Activated CD4-positive, alpha-beta memory T cell treated with anti-CD3 and anti-CD28 coated beads for 36 hours (primary cell): ENCODE measurements at places on chromosomes 4 and X. TPM values are rescaled to one million over a fixed set of nuclear protein-coding genes. Genes with fewer than 3 reads are reported as not detected.

GRCh38 chrX:46793386-46794143 is 34.6 kb upstream of the SLC9A7 start:
- DNase-seq: no peak

DNA sequence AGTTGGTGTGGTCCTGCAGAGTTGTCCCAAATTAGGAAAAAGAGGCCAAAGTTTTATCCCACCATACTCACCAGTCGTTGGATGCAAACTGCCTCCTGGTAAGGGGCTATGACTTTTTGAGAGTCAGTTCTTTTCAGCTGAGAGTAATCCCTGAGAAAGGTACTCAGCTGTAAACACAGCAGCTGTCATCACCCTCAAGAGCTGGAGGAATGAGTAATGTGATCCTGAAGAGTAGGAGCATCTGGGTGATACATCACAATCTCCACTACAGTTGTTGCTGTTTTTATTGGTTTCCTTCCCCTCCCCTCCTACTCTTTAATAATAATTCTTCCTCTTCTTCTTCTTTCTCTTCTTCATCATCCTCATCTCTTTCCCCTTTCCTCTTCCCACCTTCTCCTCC is 5.7 kb downstream of the MAGEE1 start:
- DNase-seq: no peak

DNA sequence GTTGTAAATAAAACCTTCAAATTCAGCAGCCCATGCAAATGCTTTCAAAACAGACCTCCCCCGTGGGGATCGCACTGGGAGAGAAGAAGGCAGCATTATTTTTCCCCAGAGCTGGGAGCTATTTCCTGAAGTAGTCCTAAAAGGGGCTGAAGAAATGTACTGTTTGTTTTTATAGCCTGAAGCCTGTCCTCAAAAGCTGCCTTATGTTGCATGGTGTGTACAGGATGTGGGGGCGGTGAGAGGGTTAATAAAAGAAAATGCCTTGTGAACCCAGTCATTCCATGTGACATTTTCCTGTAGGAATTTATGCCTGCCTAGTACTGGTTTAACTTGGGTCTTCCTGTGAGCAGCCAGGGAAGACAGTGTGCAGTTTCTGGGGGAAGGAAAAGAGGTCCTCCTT is 144.1 kb downstream of the SOWAHB start:
- DNase-seq: no peak

GRCh38 chr4:102139932-102140331 is 205.3 kb downstream of the SLC39A8 start:
- DNase-seq: no peak

- DNase-seq: peak; percentile 39
These were observed 6.8 kb upstream of the CLCN5 start for GRCh38 chrX:49915361-49916222.

DNA sequence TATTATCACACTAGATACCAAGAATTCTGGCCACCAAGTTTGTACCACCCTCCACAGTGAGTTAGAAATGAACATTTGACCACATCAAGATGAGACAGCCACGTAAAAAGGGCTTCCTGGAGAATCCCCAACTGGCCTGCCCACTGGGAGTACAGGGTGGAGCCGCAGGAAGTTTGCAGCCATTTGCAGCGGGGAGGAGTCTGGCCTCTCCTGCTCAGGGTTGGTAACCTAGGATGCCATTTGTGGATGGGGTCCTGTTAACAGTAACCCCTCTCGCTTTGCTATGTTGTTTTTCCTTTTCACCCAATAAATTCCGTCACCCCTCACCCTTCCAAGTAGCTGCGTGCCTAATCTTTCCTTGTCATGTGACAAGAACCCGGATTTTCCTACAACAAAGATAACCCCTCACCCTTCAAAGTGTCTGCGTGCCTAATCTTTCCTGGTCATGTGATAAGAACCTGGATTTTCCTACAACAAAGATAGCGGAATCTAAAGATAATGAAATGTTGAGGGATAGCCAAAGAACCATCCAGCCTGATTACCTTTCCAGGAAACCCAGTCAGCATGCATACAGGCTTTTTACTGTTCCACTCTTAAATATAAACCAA is 245.4 kb downstream of the NAF1 start:
- no peak for DNase-seq

GRCh38 chrX:135522132-135522530 is 1.7 kb downstream of the INTS6L start:
- no peak for DNase-seq

DNA sequence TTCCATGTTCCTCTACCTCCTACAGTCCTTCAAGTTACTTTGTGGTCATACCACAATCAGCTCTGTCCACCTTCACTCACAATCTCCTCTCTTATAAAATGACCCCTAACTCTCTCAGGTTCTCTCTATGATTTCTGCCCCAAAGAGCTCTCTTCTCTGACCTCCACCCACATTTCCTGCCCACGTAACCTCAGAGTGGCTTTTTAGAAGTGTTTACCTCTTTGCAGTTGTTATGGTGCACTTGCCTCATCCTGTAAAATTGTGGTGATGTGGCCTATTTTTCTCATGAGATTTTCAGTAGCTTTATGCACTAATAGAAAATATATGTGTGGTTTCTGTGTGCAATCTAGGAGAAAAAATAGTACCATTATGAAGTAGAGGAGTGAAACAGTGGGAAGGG is 215.8 kb downstream of the PACRGL start:
- peak; percentile 9 for DNase-seq

- DNase-seq: peak; percentile 79
These were observed 689 bp upstream of the OGT start for GRCh38 chrX:71532078-71532752.

GRCh38 chr4:1983053-1983845 is 25.5 kb downstream of the NELFA start:
- DNase-seq: no peak

DNA sequence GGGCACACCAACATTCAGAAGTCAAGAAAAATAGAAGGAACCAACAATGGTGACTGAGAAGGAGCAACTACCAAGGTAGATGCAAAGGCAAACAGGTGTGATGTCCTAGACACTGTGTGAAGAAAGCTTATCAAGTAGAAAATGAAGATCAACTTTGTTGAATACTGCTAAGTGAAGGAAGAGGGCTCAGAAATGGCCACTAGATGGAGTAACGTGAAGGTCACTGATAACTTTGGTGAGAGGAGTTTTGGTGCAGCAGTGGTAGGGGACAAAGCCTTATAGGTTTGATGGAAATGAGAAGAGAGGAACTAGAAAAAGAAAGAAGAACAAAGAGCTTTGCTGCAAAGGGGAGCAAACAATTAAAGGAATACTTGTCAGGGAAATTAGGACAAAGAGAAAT is 23.5 kb downstream of the OTC start:
- DNase-seq: no peak

- peak; percentile 33 for DNase-seq
These were observed 22.2 kb downstream of the DTHD1 start for GRCh38 chr4:36303426-36304137.

GRCh38 chrX:129653971-129654651 is 645 bp downstream of the APLN start:
- peak; percentile 16 for DNase-seq

DNA sequence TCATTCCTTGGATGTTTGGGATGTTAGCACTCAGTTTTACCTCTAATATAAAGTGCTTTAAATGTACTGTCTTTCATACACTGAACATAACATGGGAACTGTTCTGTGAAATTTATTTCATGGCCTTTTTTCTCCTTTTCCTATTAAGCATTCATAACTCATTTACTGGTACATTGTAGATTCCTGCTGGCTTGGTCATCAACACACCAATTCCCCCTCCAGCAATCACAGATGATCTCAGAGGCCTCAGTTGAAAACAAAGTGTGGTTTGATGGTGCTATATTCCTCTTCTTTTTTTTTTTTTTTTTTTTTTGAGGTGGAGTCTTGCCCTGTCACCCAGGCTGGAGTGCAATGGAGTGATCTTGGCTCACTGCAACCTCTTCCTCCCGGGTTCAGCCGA is 61.9 kb upstream of the FAM47B start:
- no peak for DNase-seq

- no peak for DNase-seq
These were observed 158.9 kb downstream of the GC start for GRCh38 chr4:71625005-71625404.

DNA sequence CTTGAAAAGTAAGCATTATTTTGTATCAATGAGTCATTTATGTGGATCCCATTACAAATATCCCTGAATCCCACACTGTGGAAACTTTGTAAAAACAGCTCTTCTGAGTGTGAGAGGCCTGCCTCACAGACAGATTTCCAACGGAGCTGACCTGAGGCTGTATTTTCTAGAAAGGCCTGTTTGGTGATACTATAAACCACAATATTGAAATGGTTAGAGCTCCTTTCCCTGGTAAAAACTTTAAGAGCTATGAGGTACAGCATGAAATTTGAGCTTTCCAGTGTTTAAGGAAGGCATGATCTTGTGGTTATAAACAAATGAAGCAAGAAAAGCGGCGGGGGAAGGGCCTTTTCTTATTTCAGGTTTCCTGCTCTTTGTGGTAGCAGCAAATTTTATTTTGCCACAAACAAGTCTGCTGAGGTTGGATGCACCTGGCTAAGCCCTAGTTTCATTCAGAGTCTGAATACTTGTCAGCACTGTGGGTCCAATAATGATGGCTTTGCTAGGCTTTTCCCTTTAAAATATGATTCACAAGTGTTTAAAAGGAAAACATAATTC is 86.8 kb upstream of the ETNPPL start:
- peak; percentile 27 for DNase-seq

DNA sequence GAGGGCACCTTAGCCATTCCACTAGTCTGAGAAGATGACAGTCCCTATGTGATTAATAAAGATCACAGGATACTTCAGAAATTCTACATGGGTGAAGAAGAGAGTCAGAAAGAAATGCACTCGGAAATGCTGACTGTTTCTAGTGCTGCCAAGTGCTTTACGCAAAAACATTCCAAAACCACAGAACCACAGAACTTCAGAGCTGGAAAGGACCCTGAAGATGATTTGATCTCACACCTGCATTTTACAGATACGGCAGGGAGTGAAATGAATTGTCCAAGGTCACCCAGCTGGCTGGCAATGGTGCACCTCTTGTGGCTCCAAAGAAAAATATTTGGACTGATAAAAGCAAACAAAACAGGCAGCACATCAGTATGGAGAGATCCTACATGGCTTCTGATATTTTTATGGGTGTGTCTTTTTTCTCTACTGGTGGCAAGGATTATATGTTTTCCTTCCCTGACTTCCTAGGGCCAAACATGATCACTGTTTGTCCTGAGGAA is 115.9 kb downstream of the MAML3 start:
- DNase-seq: no peak

GRCh38 chrX:140918398-140919038 is 83.9 kb upstream of the SPANXB1 start:
- peak; percentile 44 for DNase-seq

DNA sequence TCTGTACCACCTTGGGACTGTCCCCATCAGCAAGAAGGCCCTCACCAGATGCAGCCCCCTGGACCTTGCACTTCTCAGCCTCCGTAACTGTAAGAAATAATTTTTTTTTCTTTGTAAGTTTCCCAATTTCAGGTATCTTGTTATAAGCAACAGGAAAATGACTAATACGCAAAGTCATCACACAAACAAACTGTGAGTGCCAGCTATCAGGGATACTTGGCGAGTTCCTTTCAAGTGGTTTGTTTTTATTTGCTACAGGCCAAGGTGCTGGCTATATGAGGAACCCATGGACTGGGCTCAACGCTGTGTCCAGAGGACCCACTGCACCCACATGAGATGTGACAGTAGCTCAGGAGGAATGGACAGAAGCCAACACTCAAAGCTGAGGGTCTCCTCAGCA is 11.5 kb upstream of the GPM6B start:
- DNase-seq: no peak

- DNase-seq: peak; percentile 49
These were observed 19.2 kb downstream of the PNMA6E start for GRCh38 chrX:153381684-153382532.

DNA sequence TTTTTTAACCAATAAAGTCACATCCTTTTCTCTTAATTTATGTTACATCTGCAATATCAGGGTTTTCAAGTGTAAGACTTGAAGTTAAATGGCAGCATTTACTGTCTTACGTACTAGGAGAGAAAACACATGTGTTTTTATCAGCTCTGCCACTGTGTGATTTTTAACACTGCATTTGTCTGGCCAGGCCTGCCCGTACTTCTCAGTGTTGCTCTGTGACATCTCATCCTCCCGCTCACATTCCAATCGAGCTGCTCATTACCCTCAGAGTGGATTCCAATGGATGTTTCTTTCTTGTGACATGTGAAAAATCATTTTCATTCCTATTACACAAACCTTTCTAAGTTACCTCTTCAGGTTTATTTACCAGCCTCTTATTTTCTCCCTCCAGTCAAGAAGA is 420.3 kb downstream of the FAT4 start:
- no peak for DNase-seq

- no peak for DNase-seq
These were observed 224.7 kb upstream of the PPP1R2C start for GRCh38 chrX:43002526-43003203.

GRCh38 chr4:180240670-180241069 is 2002.5 kb upstream of the TENM3 start:
- DNase-seq: no peak

GRCh38 chr4:149975172-149975571 is 103.1 kb upstream of the DCLK2 start:
- DNase-seq: no peak

DNA sequence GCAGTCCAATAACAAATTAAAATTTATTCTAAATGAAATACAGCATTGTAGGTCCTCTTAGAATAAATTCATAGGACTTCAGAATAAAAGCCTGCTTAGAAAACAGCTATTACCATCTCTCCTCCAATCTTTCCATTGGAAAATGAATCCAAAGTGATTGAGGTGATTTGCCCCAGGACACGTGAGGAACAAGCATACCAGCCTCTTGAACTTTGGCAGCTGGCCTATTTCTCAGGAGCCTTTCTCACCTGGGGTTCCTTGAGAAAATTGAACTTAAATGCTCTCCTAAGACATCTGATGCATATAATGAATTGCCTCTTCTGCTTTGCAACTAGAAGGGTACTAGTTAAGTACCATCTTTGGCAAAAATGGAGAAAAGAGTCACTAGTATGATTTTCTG is 13.5 kb downstream of the ARHGAP24 start:
- DNase-seq: no peak

DNA sequence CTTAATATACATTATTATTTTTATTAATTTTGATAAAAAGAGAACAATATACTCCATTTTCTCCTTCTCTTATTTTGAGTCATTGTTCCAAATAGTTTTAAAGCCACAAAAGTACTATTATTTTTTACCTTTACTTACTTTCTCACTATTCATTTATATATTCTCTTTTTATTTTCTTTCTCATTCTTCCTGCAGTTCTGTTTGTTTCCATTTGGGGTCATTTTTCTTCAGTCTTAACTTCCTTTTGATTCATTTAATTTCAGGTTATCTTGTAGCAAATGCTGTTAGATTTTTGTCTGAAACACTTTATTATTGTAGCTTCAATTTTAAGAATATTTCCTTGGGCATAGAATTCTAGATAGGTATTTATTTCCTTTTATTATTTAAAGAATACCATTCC is 438.6 kb upstream of the EPHA5 start:
- DNase-seq: no peak

ABHD18 gene
- 17.3 TPM for total RNA-seq

VCX3A gene
- total RNA-seq: not detected

FAT4 gene
- not detected for total RNA-seq

TNMD gene
- not detected for total RNA-seq

LPAR4 gene
- not detected for total RNA-seq

FGFBP1 gene
- not detected for total RNA-seq

NEUROG2 gene
- not detected for total RNA-seq

CLDN34 gene
- not detected for total RNA-seq

GNL3L gene
- total RNA-seq: 45.8 TPM

SLC25A4 gene
- 8.4 TPM for total RNA-seq

SUPT20HL1 gene
- total RNA-seq: not detected
